ENCODE measurements at places on chromosomes 12 and 14.

DNA sequence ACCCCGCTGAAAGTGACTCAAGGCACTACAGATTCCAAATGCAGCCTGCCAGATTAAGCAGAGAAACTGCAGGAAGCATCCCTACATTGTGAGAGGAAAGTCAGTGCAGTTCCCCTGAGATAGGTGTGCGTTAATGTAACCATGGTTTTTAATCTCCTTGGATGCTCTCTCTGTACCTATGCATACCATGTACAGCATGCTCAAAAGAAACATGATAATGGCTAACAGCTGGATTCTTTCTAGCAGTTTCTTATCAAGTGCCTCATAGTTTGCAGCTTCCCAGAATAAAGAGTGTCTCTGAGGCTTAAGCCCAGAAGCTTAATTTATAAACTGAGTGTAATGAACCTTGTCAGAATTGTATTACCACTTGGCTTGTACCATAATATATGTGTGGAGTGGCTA, 17.1 kb upstream of the MDM1 start:
- DNase-seq, result no peak

DNA sequence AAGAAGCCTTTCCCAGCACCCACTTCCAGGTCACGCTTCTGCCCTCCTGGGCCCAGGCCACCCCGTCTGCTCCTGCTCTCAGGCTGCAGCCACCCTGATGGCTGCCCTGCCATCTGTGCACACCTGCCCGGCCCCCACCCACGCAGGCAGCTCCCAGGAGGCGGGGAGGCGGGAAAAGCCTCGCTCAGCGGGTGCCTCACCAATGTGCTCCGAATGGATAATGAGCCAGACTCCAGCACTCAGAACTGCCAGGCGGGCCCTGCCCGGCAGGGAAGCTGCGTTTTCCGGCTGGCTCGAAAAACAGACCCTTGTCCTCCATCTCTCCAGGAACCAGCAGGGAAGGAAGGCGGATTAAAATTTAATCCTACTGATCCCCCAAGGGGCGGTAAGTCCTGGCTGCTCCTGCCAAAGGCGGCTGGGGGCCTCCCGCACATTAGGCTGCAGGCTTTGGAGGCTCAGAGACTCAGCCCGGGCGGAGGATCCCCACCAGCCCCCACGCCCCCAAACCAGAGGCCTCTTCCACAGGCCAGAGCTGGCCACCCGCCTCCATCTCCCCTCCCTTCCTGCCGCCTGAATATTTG, 104.0 kb downstream of the NCOR2 start:
- DNase-seq, result no peak

- no peak for DNase-seq
These were observed 111.3 kb upstream of the GARIN2 start for GRCh38 chr14:67077921-67078320.

- no peak for DNase-seq
These were observed 1.3 kb upstream of the MDM2 start for GRCh38 chr12:68806488-68807237.

DNA sequence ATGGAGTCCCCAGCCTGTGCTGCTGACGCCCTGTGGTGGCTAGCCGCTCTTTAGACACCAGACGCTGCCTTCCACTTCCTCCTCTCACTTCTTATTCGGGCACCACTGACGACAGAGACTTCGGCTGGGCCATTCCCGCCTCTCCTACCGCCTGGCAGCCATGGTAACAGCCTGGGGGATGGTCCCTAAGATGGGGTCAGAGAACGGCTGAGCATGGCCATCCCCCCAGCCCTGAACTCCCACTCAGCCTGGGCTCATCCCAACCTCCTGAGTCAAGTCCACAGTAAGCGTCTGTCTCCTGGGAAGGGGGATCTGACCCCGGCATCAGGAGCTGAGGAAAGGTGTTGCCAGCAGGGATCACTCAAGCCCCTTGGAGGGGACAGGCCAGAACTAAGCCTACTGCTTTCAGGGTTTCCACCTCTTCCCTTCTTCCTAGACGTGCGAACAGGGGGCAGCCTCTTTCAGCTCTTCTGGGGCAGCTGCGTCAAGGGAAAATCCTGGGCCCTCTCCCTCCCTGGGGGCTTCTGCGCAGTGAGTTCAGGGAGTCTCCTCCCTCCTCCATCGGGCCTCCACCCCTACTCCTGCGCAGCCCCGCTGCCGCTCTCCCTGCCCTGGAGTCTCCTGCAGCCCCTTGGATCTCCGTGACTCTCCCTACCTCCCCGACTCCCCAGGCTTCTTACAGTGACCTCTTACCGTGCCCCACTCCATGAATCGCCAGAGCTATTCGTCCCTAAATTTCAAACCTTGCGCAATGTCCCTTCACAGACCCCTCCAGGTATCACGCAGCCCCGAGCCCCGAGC, 643 bp upstream of the TAMALIN start:
- DNase-seq, result no peak

- no peak for DNase-seq
These were observed 129.7 kb upstream of the OVCH1 start for GRCh38 chr12:29627221-29627620.

GRCh38 chr12:65742018-65743010, 82.0 kb upstream of the HMGA2 start:
- DNase-seq, result no peak

- no peak for DNase-seq
These were observed 47.4 kb downstream of the ATF7 start for GRCh38 chr12:53578783-53579182.

DNA sequence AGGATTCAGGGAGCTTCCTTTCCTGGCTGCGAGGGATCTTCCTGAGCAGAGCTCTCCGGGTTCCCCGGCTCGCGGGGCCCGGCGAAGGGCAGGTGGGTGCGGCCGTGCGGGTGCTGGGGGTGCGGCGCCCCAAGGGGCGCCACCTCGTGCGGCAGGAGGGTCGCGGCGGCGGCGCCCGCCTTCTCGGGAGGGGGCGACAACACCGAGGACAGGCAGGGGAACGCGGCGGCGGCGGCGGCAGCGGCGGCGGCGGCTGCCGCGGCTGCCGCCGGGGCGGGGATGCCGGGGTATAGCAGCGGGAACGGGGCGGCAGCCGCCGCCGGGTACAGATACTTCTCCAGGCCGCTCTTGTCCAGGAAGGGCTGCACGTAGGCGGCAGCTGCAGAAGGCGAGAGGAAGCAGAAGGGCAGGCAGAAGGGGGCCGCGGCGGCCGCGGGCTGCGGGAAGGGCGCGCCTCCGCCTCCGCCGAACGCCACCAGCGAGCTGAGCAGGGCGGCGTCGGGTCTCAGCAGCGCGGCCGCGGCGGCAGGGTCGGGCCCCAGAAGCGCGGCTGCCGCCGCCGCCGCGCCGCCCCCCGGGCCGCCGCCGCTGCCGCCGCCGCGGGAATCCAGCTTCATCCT, 2.7 kb downstream of the BHLHE41 start:
- DNase-seq, result no peak

DNA sequence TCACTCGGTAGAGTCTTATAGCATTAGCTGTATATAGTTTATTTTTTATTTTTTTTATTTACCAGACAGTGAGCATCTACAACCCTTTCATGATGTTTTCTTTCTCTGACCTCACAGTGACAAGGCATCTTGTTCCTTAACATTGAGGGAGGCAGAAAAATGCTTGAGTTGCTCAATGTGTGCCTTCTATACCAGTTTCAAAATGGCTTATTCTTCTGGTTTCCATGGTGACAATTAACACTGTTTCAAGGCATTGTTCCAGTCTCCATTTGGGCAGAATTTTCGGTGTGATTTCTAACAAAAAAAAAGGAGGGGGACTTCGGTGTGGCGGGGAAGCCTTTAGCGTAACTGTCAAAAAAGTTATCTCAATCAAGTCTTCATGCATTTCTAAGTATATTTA, 209.7 kb upstream of the NPAS3 start:
- no peak for DNase-seq

GRCh38 chr12:112473056-112473455, 54.3 kb downstream of the PTPN11 start:
- DNase-seq, result no peak

DNA sequence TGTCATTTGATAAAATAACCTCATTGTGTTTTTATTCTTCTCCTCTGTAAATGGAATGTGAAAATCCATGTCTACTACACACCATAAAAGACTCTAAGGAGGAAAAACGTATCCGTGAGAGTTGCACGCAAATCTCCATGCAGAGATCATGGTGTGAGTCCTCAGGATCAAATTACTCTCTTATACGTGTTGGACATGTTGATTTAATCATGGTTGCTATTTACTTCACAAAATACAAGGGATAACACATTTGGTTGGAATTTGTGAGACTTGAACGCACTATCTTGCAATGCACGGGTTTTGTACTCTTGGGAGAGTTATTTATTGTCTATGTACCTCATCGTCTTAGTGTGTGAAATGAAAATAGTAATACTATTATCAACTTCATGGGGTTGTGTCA, 128.0 kb upstream of the RASSF8 start:
- DNase-seq, result peak; percentile 88

GRCh38 chr12:6891646-6892001, 13.0 kb upstream of the LRRC23 start:
- no peak for DNase-seq

- DNase-seq, result no peak
These were observed 43.5 kb downstream of the KCTD10 start for GRCh38 chr12:109433618-109434017.

- no peak for DNase-seq
These were observed 6.1 kb downstream of the FRMD6 start for GRCh38 chr14:51657762-51658161.

- no peak for DNase-seq
These were observed 848 bp upstream of the CPNE6 start for GRCh38 chr14:24070285-24071143.

DNA sequence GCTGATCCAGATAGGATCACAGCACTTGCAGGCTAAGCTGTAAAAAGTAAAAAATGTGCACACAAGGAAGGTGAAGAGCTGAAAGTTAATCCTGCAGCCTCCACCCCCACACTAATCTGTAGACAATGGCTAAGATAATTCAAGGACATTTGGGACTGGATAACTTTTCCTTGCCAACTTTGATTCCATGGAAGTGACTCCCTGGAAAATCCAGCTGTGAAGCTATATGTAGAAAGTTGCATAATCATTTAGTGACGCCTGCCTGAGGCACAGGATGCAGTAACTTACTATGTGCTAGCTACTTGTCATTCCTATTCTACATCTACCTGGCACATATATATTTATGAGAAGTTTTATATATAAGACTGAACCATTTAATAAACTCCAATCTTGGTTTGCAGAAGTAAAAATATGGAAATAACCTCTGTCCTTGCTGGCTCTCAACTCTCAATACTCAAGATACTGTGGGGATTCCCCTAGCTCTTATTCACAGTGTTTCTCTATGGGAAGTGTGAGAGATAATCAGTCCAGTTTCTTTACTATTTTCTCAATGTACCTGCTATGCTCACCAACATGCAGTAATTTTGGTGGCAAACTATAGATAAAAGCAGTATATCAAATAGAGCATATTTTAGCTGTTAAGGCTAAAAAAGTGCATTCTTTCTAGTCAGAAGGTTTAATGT, 14.8 kb downstream of the LDHB start:
- DNase-seq, result no peak

GRCh38 chr14:59217011-59217410, 28.5 kb downstream of the DAAM1 start:
- DNase-seq, result no peak

- no peak for DNase-seq
These were observed 79.9 kb downstream of the LLPH start for GRCh38 chr12:66050610-66051009.

GRCh38 chr12:101749657-101750056, 10.4 kb upstream of the SYCP3 start:
- no peak for DNase-seq

GRCh38 chr12:91617818-91618217, 435.2 kb upstream of the DCN start:
- no peak for DNase-seq

DNA sequence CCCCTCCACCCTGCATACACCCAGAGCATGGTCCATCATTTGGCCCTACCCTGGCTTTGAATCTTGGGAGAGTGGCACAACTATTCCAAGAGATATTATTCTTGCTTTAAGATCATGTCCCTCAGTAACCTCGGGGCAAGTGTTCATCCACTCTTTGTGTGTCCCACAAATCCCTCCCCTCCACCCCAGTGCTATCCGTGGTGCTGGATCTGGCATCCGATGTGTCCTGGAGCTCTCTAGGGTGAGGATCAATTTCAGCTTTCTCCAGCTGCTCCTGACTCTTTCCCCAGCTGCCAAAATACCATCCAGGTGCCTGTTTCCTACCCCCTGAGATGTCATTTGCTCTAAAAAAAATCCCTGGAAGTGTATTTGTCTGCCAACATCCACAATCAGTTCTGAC, 64.8 kb upstream of the CMKLR1 start:
- DNase-seq, result no peak

DNA sequence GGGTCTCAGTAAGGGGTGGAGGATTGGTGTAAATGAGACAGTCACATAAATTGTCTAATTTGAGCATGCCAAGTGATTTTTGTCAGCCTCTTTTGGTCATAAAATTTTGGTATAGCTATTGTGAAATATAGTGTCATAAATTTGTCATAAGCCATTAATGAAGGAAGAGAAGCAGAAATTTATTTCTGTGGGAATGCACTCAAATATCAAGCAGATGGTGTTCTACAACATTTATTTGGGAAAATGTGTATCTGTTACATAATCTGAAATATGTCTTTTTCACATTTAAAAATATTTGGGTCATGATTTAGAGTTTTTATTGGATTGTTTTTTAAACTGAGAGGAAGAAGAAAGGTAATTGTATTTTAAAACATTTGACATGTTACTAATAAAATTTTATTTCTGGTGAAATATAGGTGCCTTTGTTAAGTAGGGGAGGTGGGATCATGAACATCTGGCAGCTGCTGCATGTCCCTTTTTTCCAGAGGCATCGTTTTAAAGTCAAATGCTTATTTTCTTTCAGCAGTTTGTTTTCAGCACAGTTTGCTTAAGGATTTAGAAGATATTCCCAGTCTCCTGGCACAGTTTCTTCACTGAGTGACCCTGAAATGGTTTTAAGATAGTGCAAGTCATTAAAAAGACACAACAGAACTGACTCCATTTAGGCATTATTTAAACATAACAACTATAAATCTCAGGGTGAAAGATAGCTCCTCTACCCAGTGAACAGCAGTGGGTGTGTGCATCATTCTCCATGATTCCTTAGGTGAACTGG, 371.7 kb downstream of the SNAPC1 start:
- no peak for DNase-seq

GRCh38 chr14:91674911-91675310, 57.0 kb downstream of the CATSPERB start:
- no peak for DNase-seq

GRCh38 chr14:101215927-101216326, 312.4 kb upstream of the RTL1 start:
- DNase-seq, result no peak

- DNase-seq, result no peak
These were observed 18.0 kb downstream of the BICD1 start for GRCh38 chr12:32124637-32125036.

DNA sequence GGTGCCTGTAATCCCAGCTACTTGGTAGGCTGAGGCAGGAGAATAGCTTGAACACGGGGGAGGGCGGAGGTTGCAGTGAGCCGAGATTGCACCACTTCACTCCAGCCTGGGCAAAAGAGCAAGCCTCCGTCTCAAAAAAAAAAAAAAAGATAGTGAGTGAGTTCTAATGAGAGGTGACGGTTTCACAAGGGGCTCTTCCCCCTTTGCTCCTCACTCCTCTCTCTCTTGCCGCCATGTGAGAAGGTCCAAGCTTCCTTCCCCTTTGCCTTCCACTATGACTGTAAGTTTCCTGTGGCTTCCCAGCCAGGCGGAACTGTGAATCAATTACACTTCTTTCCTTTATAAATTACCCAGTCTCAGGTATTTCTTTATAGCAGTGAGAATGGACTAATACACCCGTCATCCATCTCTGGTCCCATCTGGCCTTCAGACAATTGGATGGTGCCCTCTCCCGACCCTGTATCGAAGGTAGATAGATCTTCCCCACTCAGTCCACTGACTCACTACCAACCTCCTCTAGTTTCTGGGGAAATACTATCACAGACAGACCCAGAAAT, 27.0 kb upstream of the RCOR1 start:
- DNase-seq, result no peak
